ENCODE measurements at places on chromosomes 16 and 17.

DNA sequence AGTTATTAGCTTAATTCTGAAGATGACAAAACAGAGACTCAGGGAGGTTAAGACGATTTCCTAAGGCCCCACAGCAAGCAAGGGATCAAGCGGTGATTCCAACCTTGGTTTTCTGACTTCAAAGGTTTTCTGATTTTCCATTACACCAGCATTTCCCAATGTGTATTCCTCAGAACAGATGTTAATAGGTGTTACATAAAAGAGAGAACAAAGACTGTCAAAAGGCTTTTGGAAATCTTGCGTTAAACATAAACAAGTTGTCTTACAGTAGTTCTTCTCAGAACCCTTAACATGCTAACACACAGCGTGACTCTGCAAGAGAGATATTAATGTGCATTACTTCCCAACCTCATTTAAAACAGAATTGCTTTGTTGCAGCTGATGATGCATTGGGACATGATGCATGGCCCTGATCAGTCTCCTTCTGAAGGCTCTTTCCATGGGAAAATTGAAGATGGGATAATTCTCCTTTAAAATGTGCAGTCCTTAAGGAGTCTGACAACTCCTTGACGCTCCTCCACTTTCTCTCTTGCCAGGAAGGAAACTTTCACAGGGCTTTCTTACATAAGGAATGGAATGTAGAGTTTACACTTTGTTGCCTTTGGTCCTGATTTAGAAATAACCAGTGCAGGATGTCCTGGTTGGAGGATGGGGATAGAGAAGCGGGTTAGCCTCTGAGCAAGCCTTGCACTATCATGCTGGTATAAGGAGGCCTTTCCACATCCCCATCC, 21.5 kb upstream of the MMD start:
- no peak for DNase-seq

GRCh38 chr17:6297960-6298359, 137.0 kb downstream of the AIPL1 start:
- DNase-seq = peak; percentile 3

DNA sequence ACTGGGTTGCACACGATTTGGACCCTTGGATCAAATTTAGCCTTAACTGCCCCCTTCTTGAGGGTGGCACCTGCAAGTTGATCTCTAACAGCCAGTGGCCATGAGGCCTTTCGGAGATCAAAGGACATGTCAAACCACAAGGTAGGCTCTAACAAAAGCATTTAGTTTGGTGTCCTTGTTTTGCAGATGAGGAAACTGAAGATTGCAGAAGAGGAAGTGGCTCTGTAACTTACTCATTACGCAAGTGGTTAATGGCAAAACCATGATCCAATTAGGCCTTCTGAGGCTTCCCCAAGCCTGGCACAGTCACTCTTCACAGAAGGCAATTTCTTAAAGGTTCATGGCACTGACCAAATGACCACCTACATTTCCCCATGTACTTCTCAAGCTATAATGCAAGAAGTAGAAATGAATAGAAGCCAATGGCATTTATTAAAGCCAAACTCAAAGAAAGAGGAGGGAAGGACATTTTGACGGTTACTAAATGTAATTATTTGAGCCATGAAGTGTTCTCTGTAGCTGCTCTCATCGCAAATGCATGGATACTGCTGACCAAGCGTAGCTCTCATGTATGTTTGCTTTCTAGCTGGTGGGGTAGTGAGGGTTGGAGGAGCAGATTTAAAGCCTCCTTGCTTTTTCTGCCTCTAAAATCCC, 32.8 kb upstream of the ABCC12 start:
- peak; percentile 93 for DNase-seq

GRCh38 chr16:426115-426905, 861 bp downstream of the RAB11FIP3 start:
- DNase-seq = peak; percentile 6

GRCh38 chr16:80850757-80851156, 46.4 kb upstream of the CDYL2 start:
- DNase-seq = no peak

DNA sequence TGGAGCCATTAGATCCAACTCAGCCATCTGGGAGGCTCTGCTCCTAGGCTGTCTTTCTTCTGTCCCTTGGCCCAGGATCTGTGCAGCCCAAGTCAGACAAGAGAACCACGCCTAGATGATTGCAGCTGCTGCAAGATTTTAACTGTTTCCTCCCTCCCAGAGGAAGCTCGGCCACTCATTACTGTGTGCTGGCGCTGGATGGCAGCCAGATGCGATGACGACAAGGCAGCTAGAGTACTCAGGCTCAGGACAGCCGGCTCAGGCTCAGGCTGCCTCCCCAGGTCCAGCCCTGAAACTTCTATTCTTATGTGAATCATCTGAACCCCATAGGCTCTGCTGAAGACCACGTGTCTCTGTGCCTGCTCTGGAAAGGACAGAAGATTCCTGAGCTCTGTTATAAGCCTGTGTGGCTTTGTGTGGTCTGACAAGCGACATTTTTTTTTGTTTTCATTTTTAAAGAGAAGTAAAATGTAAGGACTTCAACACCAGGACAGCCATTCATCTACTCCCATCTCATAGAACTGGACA, 32.1 kb upstream of the FBXW10B start:
- peak; percentile 98 for DNase-seq

- no peak for DNase-seq
Observed at GRCh38 chr16:20614186-20615141, 38.3 kb upstream of the ACSM2B start.

DNA sequence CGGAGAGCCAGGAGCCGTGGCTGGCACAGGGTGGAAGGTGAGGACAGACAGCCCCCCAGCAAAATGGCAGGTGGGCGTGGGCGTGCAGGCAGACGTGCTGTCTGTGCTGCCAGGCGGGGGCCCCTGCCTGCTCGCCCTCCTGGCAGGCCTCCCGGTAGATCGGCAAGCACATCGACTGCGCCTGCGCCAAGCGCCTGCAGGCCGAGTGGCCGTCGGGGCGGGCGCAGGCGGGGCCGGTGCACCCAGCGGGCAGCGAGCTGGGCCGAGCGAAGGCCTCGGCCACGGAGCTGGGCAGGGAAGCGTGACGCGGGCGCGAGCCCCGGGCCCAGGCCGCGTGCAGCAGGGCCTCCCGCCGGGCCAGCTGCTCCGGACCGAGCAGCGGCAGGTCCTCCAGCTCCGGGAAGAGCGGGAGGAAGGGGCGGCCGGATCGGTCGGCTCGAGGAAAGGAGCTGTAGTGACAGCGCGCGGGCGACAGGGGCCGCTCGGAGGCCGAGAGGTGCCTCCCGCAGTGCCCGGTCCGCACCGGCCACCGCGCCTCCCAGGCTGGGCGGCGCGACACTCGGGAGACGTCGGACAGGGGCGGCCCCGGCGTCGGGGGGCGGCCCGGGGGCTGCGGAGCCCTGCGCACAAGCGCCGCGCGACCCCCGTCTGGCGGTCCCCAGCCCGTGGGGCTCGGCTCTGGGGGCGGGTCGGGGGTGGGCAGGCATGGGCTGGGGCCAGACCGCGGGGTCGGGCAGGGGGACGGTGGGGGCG, 16.9 kb downstream of the GRIN2C start:
- peak; percentile 75 for DNase-seq

GRCh38 chr17:80759377-80759673, 214.7 kb downstream of the RPTOR start:
- DNase-seq = no peak

DNA sequence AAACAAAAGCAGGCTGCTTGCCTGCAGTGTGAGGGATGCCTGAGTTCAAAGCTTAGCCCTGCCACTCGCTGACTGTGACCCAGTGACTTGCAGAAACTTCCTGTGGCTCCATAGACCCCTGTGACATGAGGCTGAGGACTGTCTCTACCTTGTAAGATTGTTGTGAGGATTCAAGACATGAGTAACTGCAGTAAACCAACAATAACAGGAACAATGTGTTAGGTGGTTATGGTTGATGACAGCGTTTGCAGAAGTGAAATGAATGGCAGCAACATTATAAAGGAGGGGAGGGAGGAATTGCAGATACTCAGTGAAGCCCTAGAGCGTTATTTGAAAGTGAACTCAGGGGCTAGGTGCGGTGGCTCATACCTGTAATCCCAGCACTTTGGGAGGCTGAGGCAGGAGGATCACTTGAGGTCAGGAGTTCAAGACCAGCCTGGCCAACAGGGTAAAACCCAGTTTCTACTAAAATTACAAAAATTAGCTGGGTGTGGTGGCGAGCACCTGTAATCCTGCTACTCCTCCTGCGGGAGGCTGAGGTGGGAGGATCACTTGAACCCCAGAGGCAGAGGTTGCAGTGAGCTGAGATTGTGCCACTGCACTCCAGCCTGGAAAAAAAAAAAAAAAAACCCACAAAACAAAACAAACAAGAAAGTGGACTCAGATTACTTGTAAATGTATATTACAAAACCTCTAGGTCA, 33.5 kb upstream of the EMP2 start:
- no peak for DNase-seq

DNA sequence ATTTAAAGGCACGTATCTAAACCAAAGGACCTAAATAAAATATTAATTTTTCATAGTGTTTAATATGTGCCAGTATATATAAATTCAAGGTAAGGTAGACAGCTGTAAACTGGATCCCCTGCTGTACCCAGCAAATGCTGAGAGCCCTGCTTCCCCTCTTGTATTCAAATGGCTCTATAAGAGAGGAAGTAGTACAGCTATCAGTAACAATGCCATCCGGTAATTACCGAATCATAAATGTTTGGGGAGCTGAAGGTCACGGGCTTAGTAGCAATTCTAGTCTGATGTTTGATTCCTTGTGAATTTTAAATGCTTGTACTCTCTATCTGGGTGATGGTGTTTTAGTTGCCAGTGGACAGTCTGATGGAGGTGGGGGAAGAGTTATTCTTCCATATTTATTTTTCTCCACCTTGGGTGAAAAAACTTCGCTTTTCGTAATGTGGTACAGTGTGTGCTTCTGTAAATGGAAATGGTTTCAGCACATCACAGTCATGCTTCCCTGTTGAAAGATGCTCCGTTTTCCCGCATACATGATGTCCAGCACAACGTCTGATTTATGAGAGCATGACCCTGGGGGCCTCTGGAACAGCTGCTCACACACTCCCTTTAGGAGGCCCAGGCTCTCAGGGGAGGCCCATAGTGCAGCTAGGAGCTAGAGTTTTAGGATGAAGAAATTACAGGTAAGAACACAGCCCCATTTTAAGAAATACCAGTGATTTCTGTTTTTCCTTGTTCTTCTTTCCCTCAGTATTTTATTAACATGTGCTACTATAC, 423.9 kb downstream of the WWOX start:
- peak; percentile 11 for DNase-seq

DNA sequence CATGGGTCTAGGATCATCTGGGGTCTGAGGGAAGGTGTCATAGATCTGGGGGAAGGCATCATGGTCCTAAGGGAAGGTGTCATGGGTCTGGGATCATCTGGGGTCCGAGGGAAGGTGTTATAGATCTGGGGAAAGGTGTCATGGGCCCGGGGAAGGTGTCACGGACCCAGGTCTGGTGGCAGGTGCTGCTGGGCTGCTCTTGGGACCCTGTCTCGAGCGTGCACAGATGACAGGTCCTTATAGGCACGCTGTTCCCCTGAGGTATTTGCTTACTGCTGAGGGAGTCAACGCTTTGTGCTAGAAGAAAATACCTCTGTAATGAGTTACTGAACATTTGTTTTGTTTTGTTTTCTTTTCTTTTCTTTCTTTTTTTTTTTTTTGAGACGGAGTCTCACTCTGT, 1.4 kb downstream of the RAB40C start:
- DNase-seq = no peak

GRCh38 chr17:7577327-7578199, 1.9 kb upstream of the CD68 start:
- no peak for DNase-seq

- peak; percentile 40 for DNase-seq
Observed at GRCh38 chr16:720447-720989, 428 bp upstream of the ANTKMT start.

GRCh38 chr17:43171586-43172487, 823 bp downstream of the NBR1 start:
- DNase-seq = peak; percentile 97

- DNase-seq = no peak
Observed at GRCh38 chr16:17939122-17939536, 397.4 kb downstream of the NPIPA8 start.

DNA sequence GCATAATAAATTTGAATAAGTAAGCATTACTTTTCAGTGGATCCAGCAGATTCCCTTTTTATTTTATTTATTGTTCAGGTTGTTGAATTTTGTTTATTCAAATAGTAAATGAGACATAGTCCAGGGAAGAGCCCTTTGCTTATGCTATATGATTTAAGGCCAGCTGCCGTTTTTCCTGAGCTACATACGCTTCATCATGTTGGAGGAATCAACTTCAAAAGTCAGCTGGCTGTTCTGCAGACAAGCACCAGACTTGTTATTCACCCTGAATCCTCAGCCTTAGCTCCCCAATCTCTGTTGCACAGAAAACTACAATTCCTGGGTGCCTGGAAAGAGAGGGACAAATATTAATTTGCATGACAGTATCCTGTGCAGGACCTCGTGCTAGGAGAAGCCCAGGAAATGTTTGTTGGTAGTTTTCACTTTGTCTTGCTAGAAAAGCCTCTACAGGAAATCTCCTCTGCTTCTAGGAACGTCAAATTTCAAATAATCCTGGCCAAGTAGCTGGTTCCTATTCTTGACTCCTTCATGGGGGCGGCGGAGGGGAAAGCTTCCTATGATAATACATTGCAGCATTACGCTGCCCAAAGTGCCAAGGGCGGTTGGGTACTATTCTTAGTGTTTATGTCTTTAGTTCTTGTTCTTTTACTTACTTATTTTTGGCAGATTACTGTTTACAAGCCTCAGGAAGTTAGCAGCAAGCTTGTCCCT, 101.6 kb downstream of the PRKCA start:
- peak; percentile 52 for DNase-seq

GRCh38 chr16:15739950-15740349, 89.9 kb downstream of the NDE1 start:
- DNase-seq = no peak

- peak; percentile 35 for DNase-seq
Observed at GRCh38 chr16:86956437-86956836, 360.8 kb downstream of the C16orf95 start.

GRCh38 chr16:80144191-80144590, 396.6 kb upstream of the DYNLRB2 start:
- DNase-seq = no peak

DNA sequence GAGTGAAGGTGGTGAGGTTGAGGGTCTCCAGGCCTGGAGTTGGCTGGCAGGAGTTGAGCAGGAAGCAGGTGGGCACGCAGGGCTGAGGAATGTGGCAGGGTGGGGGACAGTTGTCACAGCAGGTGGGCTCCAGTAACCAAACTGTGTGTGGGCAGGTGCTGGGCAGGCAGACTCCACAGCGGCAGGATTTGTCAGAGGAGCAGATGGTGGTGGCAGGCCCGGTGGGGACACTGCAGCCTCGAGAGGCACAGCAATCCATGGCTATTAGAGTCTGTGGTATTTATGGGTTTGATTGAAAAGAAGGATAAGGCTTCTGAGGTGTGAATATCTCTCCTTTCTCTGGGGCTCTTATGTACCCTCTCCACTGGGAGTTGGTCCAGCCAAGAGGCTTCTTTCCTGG, at the start of gene KRTAP3-3:
TSS of gene KRTAP3-3 (minus strand) at position 326 of the 400 bp plus-strand sequence. CDS start at position 259, 67 bp downstream.
- DNase-seq = no peak

GRCh38 chr17:45090711-45091110, 29.6 kb downstream of the NMT1 start:
- no peak for DNase-seq

- DNase-seq = no peak
Observed at GRCh38 chr17:57874058-57874419, 24.2 kb upstream of the MRPS23 start.
